Suppressor macrophage treated with lipopolysaccharide for 4 hours (primary cell): ENCODE measurements at places on chromosomes 6 and 20.

DNA sequence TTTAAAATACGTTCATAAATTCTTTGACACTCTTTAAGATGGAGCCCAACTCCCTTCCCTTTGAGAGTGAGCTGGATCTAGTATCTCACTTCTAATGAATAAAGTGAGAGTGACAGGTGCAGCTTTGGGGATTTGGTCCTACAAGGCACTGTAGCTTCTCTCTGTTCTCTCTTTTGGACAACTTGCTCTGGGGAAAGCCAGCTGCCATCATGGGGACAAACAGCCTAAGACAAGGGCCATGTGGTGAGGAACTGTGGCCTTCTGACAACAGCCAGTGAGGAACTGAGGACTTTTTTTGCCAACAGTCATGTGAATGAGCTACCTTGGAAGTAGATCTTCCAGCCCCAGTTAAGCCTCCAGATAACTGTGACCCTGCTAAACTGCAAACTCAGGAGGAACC lies 272.8 kb upstream of the AGPAT4 start:
- DNase-seq, result no peak

- no peak for DNase-seq
Observed at GRCh38 chr6:112774319-112774718, 427.2 kb downstream of the RFPL4B start.

DNA sequence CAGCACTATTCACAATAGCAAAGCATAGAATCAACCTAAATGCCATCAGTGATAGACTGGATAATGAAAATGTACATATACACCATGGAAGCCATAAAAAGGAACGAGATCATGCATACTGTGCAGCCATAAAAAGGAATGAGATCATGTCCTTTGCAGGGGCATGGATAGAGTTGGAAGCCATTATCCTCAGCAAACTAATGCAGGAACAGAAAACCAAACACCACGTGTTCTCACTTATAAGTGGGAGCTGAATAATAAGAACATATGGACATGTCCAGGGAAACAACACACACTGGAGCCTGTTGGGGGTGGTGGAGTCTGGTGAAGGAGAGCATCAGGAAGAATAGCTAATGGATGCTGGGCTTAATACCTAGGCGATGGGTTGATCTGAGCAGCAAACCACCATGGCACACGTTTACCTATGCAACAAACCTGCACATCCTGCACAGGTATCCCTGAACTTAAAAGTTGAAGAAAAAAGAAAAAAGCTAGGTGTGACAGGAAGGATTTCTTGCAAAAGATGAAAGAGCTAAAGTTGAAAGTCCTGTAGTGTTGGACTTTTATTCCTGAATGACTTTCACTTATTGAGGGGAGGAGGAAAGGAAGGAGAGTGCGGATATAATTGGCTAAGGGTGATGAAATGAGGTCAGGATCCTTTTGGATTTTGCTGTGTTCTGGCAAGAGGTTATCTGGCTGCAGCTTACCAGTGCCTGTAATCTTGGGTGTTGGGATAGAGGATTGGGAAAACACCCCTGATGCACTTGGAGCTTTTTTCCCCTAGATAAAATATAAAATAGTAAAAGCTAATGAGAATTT lies 8.5 kb downstream of the TRMT11 start:
- no peak for DNase-seq

GRCh38 chr20:53138454-53139262 lies 166.5 kb downstream of the TSHZ2 start:
- no peak for DNase-seq

DNA sequence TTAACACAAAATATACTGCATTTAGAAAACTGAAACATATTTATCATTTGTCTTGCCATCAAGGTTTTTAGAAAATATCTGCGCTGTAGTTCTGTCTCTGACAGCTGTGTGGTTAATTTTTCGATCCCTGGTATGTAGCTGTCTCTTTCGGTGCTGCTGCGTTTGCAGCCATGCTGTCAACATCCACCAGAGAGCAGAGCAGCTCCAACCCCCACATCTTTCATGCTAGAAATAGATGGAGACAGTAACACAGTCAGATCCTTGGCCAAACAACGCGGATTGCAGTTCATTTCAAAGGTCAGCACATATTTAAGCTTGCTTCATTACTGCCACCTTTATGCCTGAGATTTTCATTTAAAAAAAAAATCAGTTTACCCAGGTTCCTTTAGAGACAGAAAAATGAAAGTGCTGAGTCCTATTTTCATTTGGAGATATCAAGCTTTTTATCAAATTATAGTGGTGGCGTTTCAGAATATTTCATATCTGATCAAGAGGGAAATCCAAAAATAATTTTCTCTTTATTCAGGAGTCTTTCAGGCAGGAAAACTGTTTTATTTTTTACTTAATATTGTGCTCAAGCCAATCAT lies 157.7 kb upstream of the MMS22L start:
- DNase-seq, result no peak
